Fibroblast of villous mesenchyme (primary cell): ENCODE measurements at places on chromosomes 1 and 21.
A peak's percentile ranks its signal among the peaks of the same experiment; 100 is the strongest.

GRCh38 chr1:226309398-226310244 lies 657 bp upstream of the LIN9 start:
- peak; percentile 34 for DNase-seq

DNA sequence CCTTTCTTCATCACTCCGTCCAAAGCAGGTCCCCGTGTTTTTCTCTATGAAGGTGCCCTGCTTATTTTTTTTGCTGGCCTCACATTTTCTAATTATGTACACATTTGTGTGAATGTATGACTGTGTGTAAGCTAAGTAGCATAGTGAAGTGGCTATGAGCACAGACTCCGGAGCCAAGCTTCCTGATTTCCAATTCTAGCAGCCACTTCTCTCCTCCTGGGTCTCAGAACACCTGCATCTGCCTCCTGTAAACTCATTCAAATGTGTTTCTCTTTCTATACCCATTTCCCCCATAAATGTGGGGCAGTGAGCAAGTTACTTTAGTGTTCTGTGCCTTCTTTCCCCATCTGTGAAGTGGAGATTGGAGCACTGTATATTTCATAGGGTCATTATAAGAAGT lies 2.1 kb downstream of the SLAMF6 start:
- no peak for DNase-seq

DNA sequence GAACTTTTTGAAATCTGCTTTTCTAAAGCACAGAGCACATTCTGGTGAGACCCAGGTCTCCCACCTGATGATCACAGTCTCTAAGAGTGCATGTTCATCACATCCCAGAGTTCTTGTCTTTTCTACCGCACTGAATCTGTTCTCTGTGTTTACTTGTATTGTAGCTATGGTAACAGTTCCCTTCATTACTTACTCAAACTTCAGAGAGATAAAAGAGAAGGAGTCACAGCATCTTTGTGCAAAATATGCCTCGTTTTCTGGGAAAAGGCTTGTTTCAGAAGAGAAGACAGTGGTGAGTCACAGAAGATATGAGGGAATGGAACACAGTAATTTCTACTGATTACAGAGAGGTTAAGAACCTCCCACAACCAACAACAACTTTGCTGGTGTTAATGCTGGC lies 580.6 kb downstream of the PLA2G4A start:
- peak; percentile 72 for DNase-seq

GRCh38 chr21:41825216-41825615 lies 53.9 kb downstream of the PRDM15 start:
- DNase-seq: no peak

DNA sequence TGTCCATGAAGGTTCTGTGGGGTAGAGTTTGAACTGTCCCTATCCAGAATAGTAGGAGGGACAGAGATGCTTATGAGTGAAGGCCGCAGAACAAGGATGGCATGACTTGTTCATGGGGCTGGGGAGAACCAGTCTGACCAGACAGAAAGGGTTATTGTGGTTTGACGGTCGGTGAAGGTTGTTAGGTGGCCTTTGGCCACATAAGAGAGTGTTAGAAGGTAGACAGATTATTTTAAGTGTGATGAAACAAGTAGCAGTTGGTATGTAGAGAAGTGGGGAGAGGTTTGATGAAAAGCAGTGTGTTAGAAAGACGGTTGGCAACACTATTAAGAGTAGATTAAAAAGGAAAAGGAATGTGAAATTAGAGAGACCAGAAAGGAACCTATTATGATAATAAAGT lies 355.1 kb downstream of the DISC1 start:
- DNase-seq: no peak

- no peak for DNase-seq
Observed at GRCh38 chr1:91527266-91527765, 26.7 kb downstream of the CDC7 start.

DNA sequence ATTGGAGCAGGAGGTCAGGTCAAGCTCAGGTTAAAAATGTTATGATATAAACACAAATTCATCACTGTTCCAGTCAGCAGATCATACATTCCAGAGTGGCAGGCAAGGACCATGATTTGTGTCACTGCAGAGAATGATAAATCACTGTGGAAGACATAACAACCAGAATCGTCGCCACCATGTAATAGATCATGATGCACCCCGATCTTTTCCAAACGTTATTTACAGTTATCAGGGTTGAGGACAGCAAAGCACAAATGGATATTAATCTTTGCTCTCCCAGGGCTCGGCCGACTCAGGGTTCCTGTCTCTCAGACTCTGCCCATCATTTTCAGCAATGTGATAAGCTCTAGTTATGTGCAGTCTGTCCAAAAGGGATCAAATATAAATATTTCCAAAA lies 122.7 kb downstream of the ZBTB18 start:
- no peak for DNase-seq

- no peak for DNase-seq
Observed at GRCh38 chr1:9265968-9266367, 26.7 kb upstream of the SPSB1 start.

GRCh38 chr1:23423415-23424292 lies 894 bp downstream of the TCEA3 start:
- peak; percentile 17 for DNase-seq

GRCh38 chr1:63968663-63969440 lies 195.0 kb downstream of the ROR1 start:
- peak; percentile 81 for DNase-seq

DNA sequence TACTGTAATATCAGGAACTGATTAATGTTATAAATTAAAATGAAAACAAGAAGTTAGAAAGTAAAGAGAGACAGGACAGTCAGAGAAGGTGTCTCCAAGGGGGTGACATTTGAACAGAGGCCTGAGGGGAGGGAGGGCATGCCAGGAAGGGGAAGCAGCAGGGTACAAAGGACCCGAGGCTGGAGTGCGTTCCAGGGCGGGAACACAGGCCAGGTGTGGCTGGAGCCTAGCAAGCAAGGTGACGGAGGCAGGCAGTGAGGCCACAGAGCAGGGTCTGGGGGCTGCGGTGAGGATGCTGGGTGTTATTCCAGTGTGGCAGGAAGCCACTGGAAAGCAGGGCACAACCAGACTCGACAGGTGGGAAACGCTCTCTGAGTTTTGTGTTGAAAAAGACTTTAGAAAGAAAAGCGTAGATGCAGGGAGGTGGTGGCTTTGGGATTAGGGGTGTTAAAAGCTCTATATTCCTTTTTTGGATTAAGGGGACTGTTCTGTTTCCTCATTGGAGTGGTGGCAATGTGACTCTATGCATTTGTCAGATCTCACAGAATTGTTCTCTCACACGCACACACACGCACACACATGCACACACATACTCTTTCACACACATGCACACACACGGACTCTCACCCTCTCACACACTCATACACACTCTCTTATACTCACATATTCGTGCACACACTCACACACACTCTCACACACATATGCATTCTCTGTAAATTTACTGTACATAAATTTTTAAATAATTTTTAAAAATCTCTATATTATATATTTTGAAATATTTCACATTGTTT lies 124.5 kb downstream of the GLIS1 start:
- DNase-seq: no peak

DNA sequence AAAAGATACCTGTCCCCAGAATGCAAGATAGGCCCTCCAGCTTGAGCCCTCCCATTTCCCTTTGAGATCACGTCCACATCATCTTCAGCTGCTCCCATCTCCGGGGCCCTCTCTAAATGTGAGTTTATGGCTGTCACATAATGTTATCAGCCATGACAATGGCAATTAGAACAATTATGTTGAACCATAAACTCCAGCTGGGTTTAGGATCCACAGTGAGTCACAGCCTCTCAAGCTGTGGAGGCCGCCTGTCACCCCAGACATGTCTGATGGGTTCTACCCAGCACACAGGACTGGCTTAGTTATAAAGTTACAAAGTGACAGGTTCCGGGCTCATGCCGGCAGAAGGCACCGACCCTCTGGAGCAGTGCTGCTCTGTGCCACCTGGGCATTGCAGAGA lies 597.3 kb downstream of the PTPRU start:
- DNase-seq: no peak

- DNase-seq: no peak
Observed at GRCh38 chr1:50183378-50184133, 74.8 kb downstream of the ELAVL4 start.

GRCh38 chr1:66035616-66036245 lies 243.0 kb downstream of the PDE4B start:
- no peak for DNase-seq

DNA sequence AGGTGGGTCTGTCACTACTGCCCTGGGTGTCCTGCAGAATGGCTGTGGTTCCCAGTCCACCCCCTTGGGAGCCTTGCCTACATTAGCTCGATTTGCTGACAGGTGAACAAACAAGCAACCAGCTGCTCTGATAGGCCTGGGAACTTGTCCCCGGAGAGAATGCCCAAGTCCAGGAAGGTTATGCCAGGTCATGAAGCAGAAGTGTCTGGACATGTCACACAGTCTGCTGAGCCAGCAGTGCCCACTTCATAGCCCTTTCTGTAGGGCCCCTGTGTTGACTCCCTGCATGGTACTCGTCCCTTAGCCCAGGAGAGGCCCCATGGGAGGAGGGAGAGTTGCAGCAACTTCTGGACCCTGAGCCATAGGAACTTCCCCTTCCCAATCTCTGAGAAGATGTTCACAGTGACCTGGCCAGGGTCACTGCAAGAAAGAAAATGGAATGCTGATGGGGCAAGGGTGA lies 31.0 kb downstream of the UCK2 start:
- no peak for DNase-seq

DNA sequence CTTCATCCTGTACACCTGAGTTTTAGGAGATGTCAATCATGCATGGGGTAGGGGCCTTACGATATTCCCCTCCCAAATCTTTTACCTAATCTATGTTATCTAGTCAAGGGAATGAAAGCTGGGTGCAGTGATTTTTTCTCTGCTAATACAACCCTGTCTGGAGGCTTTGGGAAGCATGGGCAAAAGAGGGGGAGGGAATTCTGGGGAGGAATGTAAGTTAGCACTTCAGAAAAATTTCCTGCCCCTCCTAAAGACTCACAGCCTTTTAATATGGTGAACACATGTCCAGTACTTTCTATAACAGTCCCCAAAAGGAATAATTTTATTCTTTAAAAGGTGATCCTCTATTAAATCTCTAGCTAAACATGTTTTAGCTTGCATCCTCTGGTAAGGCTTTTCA lies 25.6 kb upstream of the PRELP start:
- no peak for DNase-seq

- peak; percentile 53 for DNase-seq
Observed at GRCh38 chr1:15210651-15211375, 36.2 kb upstream of the FHAD1 start.

DNA sequence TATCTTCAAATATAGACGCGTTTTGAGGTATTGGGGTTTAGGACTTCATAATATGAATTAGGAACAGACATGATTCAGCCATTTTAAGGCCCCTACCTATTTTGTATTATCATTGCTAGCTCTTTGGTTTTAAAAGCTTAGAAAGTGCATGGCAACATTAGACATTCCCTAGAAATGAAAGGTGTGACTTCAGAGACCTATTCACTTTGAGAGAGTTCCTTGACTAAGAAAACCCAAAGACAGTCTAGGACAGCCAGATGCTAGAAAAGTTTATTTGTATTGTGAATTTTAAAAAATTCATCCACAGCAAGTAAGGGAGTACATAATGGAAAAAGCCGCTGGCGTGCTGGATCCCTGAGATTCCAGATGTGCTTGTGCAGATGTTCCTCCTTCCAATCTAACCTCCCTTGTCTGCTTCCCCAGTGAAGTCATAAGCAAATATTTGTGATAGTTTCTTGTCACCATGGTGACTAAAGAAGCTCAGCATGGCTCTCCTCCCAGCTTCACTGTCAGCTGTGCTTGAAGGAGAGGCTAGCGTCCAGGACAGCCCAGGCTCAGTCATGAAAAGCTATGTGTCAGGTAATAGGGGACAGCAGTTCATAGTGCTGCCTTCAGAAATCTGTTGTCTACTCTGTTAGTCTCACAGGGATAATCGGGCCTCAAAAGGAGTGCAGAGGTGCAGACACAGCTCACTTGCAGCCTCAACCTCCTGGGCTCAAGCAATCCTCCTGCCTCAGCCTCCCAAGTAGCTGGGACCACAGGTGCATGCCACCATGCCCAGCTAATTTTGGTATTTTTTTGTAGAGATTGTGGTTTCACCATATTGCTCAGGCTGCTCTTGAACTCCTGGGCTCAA lies 34.8 kb downstream of the KPNA6 start:
- DNase-seq: peak; percentile 90

- peak; percentile 85 for DNase-seq
Observed at GRCh38 chr1:68232289-68233148, at the start of gene WLS. Gene WLS (minus strand): TSS chr1:68232523. CDS start chr1:68232299, 224 bp downstream.

- peak; percentile 23 for DNase-seq
Observed at GRCh38 chr1:85544689-85545215, 35.8 kb upstream of the CCN1 start.

GRCh38 chr1:68379085-68379478 lies 70.7 kb downstream of the RPE65 start:
- peak; percentile 42 for DNase-seq

- no peak for DNase-seq
Observed at GRCh38 chr1:43321331-43321891, 16.2 kb upstream of the MPL start.

DNA sequence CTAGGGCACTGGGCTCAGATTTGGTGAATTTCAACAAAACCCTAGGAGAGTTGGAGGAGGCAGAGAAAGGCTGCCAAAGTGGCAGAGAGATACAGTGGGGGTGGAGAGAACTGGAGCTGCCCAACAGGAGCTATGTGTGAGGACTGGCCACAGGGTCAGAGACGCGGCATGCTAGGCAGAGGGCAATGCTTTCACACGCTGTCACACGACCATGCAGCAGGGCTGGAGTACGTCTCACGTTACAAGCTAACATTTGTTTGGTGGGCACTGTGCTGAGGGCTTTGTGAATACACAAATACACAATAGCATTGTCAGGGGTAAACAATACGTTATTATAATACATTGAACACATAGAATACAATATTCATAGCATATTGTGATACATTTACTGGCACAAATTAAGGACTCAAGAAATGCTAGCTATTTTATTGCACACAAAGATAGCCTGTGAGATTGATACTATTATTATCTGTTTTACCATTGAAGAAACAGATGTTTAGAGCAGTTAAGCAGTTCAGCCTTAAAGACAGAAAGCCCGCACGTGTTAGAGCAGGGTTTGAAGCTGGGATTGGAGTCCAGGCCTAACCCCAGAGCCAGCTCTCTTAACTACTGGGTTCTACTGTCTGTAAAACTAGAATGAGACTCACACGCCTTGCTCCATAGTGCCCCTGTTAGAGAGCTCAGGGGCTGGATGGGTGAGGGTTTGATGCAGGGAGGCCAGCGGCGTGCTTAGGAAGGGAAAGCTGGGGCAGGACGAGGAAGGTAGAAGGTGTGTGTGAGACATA lies 4.5 kb downstream of the RAB7B start:
- DNase-seq: peak; percentile 30
